ENCODE measurements at places on chromosomes 6 and 20. TPM values are rescaled to one million over a fixed set of nuclear protein-coding genes. Genes with fewer than 3 reads are reported as not detected.

GRCh38 chr6:41090841-41091761 lies 18.3 kb downstream of the NFYA start:
- DNase-seq = no peak

Gene TRAM2
- 5.8 TPM for total RNA-seq

GRCh38 chr6:138082232-138082631 lies 25.0 kb downstream of the PERP start:
- no peak for DNase-seq

GRCh38 chr6:30741789-30742315 lies 635 bp downstream of the FLOT1 start:
- no peak for DNase-seq

Gene NCOA6
- 20.3 TPM for total RNA-seq

DNA sequence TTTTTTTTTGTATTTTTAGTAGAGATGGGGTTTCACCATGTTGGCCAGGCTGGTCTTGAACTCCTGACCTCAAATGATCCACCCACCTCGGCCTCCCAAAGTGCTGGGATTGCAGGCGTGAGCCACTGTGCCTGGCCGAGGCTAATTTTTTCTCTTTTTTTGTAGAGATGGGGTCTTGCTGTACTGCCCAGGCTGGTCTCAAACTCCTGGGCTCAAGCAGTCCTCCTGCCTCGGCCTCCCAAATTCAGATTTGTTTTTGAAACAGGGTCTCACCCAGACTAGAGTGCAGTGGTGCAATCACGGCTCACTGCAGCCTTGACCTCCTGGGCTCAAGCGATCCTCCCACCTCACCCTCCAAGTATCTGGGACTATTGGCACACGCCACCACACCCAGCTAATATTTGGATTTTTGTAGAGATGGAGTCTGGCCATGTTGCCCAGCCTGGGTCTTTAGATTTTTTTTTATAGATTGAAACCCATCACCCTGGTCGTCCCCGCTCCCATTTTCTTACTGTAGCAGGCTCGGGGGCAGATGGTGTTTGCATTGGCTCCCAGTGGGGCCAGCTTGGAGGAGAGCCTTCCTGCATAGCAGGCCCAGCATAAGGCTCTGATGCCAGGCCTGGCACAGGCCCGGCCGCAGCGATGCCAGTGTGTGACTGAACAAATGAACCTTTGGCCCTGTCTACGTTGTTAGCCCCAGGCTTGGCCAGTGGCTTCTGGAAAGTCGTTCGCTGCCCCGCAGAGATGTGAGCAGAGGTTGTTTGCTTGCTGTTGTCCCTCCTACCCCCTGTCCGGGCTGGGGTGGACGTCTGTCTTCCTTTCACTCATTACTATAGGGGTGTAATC lies 4.3 kb upstream of the MTG2 start:
- DNase-seq = peak; percentile 78

Gene SPATS1
- total RNA-seq = not detected

DNA sequence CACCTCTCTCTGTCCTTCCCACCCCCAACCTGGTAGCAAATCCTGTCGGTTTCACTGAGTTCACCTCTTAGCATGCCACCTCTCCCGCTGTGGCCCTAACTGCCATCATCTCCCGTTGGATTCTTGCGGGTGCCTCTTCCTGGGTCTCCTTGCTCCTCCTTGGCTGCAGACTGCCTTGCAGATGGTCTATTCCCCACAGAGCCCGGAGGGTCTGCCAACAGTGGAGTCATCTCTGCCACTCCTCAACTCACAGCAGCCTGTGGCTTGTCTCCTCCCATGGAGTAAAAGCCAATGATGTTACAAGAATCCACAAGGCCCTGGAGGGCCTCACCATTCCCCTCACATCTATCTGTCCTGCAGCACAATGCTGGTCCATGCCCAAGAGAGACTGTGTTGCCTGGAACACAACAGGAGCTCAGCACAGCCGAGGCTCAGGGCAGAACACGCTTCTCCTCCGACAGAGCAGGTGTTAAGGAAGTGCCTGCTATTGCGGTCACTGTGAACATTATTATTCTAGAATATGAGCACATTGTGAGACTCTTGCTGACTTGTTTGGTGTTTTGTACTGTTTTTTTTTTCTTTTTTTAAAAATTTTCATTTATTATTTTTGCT lies 241.8 kb upstream of the SULF2 start:
- DNase-seq = no peak

GRCh38 chr6:36676141-36677058 lies 2.1 kb upstream of the CDKN1A start:
- no peak for DNase-seq

DNA sequence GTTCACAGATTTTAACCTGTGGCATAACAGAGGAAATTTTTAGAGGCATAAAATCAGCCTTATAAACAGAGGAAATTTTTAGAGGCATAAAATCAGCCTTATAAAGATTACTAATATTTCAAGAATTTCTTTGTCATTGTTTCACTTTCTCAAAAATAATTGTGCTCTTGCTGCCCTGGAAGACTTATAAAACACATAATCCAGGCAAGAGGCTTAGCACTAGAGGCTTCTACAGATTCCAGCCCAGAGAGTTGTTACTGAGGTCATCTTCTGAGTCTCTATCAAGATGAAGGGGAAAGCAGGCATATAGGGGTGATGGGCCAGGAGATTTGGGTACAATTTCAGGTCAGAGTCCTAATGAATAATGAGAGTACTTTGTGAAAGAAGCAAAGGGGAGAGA lies 85.7 kb downstream of the RFPL4B start:
- no peak for DNase-seq

GRCh38 chr20:63223121-63223825 lies 7.3 kb upstream of the YTHDF1 start:
- peak; percentile 47 for DNase-seq

- peak; percentile 62 for DNase-seq
Observed at GRCh38 chr20:62820208-62820961, 3.5 kb downstream of the COL9A3 start.

- DNase-seq = peak; percentile 79
Observed at GRCh38 chr6:136772685-136773472, 19.4 kb downstream of the MAP3K5 start.

Gene CDSN
- not detected for total RNA-seq

GRCh38 chr6:82906951-82907350 lies 158.7 kb downstream of the UBE3D start:
- DNase-seq = no peak

Gene LCA5
- not detected for total RNA-seq

Gene TNFRSF6B
- total RNA-seq = 4.5 TPM

- no peak for DNase-seq
Observed at GRCh38 chr6:144753023-144753705, 468.0 kb downstream of the UTRN start.

Gene NUDT3
- 34.0 TPM for total RNA-seq

DNA sequence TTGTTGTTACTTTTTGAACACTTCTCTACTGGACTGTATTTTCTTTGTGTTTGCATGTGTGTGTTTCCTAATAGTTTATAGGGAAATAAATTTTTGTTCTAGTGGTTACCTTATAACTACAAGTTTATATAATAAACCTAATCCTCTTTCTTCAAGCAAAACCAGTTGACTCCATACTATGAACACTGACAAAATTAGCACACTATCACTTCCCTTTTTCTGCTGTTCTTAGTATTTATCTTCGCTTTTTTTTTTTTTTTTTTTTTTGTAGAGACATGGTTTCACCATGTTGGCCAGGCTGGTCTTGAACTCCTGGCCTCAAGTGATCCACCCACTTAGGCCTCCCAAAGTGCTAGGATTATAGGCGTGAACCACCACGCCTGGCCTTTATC lies 25.0 kb upstream of the C6orf62 start:
- DNase-seq = no peak

- no peak for DNase-seq
Observed at GRCh38 chr6:170111141-170111664, 179.7 kb downstream of the DLL1 start.

DNA sequence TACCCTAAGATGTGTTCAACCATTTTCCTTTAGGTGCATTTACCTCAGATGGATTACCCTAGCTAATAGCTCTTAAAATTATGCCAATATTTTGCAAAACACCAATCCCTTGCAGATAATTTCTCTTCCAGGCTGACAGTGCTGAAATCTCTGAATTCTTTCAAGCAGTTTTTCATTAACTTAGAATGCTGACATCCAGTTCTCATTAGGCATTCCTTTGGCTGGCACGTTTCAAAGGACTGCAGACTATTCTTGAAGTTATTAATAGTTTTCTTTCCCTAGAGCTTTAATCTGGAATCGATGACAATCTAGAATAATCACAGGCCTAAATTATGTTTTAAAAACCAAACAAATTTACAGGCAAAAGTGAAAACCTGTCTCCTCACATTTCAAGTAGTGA lies 68.3 kb downstream of the SMLR1 start:
- DNase-seq = no peak

- DNase-seq = no peak
Observed at GRCh38 chr6:26200918-26201721, 113.9 kb downstream of the HFE start.

Gene NRN1
- total RNA-seq = 0.45 TPM

Gene TMC2
- total RNA-seq = not detected

Gene EIF2S2
- total RNA-seq = 42.9 TPM

GRCh38 chr6:6723921-6724538 lies 135.5 kb downstream of the LY86 start:
- DNase-seq = peak; percentile 81

- DNase-seq = peak; percentile 30
Observed at GRCh38 chr6:35230950-35231349, 17.2 kb downstream of the SCUBE3 start.

- DNase-seq = peak; percentile 33
Observed at GRCh38 chr20:25551413-25552215, 33.7 kb downstream of the NINL start.

GRCh38 chr6:28161410-28162079 lies 19.9 kb downstream of the ZKSCAN8 start:
- peak; percentile 59 for DNase-seq

Gene GABRR2
- total RNA-seq = not detected

GRCh38 chr20:16119909-16120308 lies 453.3 kb downstream of the KIF16B start:
- no peak for DNase-seq

Gene GMPR
- total RNA-seq = 11.9 TPM

GRCh38 chr20:750801-751200 lies 17.5 kb downstream of the SLC52A3 start:
- no peak for DNase-seq

- DNase-seq = no peak
Observed at GRCh38 chr6:29755295-29755871, 32.1 kb downstream of the HLA-F start.

Gene C6orf58
- total RNA-seq = 2.3 TPM

Gene PSORS1C1
- total RNA-seq = 5.7 TPM

DNA sequence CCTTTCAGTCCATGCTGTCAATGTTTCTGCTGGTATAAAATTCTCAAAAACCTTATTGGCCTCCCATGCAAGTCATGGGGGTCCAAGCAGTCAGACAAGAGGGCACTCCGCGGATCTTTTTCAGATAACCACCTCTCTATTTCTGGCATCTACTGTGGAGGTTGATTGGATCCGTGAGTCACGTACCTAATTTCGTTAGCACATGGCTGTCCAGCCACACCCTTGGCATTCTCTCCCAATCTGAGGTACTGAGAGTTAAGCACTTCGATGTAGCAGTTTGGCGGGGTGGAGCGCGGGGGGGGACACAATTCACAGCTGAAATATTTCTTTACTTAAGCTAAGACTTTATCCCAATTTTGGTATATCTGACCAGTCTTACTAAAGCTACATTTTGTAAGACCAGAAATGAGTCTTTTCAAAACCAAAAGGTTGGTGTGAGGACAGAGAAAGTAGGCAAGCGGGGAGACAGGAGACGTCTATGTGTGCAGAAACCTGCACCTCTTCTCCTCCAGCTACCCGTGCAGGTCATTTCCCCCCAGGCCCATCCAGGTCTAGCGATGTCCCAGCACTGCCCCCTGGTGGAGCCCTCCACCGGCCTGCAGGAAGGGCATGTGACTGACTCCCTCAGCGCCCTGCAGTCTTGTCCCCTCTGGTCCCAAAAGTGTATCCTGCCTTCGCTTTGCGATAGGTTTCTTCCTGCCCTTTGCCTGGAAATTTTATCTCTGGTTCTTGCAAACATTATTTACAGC lies 113.1 kb downstream of the ADAT2 start:
- DNase-seq = peak; percentile 50

- no peak for DNase-seq
Observed at GRCh38 chr6:81613606-81614005, 138.9 kb downstream of the TENT5A start.

Gene FAM162B
- total RNA-seq = not detected

DNA sequence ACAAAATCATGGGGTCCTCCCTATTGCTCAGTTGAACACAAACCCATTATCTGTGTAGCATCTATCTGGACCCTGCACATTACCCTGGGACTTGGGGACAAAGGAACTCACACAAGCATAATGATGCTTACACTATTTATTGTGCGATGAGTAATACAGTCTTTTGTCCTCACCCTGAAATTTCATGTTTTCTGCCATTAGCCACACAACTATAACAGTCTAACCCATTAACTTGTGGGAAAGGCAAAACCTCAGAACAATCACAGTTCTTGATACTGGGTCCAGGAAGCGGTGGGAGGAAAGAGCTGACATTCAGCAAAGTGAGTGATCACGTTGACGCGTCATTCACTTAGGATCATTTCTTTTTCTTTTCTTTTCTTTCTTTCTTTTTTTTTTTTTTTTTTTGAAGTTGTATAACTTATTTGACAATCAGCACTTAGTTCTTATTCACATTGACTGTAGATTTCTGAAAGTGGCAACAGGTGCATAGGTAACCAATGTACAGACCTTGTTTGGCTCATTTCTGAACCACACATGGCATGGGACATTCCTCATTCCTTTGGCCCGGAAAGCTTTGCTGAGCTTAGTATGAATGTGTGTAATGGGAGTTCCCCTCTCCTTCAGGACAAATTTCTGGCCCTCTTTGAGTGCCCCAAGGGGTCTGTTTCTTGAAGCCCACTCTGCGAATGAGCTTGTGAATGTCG lies 94.8 kb upstream of the CNKSR3 start:
- no peak for DNase-seq

GRCh38 chr6:102732898-102733297 lies 1339.4 kb downstream of the GRIK2 start:
- DNase-seq = no peak

Gene SLC22A3
- 3.2 TPM for total RNA-seq

DNA sequence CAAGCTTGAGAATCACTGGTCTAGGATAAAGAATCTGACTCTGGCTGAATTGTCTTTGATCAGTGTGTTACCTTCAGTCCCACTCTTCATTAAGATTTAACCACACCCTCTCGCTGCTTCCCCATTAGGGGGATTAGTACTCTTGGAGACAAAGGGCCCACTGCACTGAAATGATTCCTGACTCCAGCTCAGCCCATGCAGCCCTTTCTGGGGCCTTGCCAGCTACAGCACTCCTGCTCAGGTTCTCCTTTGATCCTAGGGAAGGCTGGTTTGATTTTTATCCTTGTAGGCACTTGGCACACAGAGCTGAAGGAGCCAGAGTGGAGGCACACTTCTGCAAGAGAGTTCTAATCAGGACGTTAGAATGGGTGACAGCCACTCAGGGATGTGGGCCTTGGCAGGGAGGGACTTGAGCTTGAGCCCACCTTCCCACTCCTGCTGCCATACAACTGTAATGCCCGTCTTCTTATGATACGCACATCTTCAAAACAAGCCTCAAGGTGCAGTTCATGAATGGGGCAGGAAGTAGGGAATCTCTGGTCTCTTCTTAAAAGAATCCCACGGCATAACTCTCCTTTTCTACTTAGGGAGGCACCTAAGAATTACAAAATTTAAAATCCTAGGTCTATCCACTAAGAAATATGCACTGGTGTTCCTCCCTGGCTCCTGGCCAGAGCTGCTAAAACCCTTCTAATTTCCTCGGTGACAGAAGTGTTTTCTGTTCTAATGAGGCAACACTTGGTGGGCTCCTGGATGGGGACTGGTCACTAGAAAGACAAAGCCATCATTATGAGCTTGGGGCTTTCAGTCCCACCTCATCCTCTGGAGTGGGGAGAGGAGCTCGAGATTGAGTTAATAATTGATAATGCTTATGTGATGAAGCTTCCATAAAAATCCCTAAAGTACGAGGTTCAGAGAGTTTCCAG lies 1.5 kb upstream of the SLA2 start:
- no peak for DNase-seq
